Astrocyte (in vitro differentiated cells and primary cell): ENCODE measurements at places on chromosomes 13 and 19. TPM values are rescaled to one million over a fixed set of nuclear protein-coding genes. Genes with fewer than 3 reads are reported as not detected.

GATAD2A gene
- total RNA-seq, result 143 and 163 TPM in 2 replicates

KANK2 gene
- total RNA-seq, result 50.3 and 55.2 TPM in 2 replicates

SPACA4 gene
- not detected in 2 replicates for total RNA-seq

CEACAM19 gene
- total RNA-seq, result 5.8 and 8.0 TPM in 2 replicates

CASP14 gene
- total RNA-seq, result not detected in 2 replicates

CPAMD8 gene
- total RNA-seq, result 1.4 and 1.9 TPM in 2 replicates

HSPBP1 gene
- total RNA-seq, result 34.8 and 39.8 TPM in 2 replicates

HRC gene
- not detected in 2 replicates for total RNA-seq

LILRB2 gene
- total RNA-seq, result not detected in 2 replicates

DNA sequence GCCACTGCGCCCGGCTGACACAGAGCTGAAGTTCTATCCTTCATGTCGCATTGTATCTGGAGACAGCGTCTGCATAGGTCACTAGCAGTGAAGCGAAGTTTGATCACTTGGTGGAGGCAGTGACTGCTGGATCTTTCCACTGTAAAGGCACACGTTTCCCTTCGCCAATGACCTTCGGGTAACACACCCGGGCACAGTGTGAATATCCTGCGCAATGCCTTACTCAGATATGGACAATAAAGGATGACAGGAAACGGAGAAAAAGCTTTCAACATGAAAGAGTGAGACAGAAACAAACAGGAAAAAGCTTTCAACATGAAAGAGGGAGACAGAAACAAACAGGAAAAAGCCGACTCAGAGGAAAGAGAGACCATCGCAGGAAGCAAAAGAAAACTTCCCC lies 17.1 kb downstream of the ARL11 start:
- no peaks in the 10 kb centered on the region for H3K36me3 ChIP-seq
- no peak overlapping the region for H3K27ac ChIP-seq
- H3K4me1 ChIP-seq, result no peaks in the 10 kb centered on the region
- H3K27me3 ChIP-seq, result no peaks in the 10 kb centered on the region
- no peak for DNase-seq

DNA sequence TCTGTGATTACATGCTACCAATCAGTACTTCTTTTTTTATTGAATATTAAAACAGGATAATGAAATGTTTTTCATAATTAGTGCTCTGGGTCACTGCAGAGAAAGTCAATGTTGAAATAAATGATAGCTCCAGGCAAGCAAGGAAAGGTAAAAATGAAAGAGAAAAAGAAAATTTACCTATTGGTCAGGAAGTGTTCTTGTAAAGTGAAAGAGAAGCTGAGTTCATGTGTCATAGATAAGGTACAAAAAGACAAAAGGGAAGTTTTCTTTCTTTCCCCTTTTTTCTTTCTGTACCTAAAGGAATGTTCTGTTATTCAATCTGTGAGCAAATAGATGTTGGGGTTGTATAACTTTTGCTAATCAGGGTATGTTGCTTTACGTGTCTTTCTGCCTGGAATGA lies 197.0 kb downstream of the PCDH9 start:
- H3K27me3 ChIP-seq, result no peaks in the 10 kb centered on the region
- H3K4me3 ChIP-seq, result no peak overlapping the region
- no peak overlapping the region for H3K27ac ChIP-seq
- no peaks in the 10 kb centered on the region for H3K4me1 ChIP-seq
- no peaks in the 10 kb centered on the region for H3K36me3 ChIP-seq

DNA sequence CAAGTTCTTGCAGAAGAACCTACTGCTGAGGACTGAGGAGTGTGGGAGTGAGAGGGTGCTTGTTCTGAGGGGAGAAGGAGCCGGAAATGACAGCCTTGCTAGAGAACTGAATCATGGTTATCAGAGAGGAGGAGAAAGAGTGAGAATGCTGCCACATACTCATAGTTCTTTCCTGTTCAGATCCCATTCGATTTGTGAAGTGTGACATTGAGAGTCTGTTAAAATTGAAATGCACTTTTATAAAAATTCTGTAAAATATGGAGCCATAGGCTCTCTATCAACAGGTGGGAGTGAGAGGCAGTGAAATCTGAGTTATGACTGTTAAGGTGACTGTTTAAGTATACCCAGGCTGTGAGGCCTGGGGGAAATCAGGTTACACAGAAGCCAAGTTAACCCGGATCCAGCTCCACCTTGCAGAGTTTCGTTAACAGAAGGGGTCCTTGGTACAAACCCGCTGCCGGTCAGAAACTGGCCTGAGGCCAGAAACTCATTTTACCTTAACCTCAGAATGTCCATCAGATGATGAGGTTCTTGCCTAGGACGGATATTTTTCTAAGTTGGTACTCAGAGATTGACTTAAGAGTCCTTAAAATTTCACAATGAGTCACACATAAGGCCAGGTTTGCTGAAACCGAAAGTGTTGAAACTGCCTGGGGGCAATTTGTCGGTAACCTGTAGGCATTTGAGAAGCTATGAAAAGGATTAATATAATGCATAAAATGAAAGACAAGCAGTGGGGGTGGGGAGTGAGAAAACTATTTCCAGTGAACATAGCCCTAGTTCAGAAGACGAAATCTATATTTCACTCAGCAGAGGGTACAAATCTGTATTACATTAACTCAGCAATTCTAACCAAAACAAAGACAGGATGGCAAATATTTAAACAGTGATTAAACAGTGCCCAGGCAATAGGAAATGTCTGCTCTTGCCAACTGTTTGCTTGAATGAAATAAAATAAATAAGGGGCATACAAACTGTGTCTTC lies 350.5 kb downstream of the KCNRG start:
- no peaks in the 10 kb centered on the region for H3K27me3 ChIP-seq
- H3K4me3 ChIP-seq, result no peak overlapping the region
- H3K4me1 ChIP-seq, result no peaks in the 10 kb centered on the region
- no peak for DNase-seq

DNA sequence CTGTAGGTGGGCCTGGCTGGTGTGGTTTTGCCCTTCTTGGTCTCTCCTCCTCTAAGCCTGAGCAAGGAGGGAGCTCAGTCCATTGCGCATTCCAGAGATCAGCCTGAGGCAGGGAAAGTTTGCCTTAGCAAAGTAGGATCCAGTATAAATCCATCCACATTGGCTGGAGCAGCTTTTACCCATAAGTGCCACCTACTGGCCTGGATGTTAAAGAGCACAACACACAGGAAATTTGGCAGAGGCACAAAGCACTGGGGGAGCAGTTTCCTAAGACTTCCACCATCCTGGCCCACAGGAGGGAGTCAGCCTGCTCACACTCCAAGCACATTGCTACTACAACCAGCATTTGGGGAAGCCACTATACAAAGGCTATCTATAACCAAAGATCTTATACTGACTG lies 1124.2 kb downstream of the SLITRK1 start:
- no peaks in the 10 kb centered on the region for H3K27me3 ChIP-seq
- H3K27ac ChIP-seq, result no peak overlapping the region
- H3K4me1 ChIP-seq, result no peaks in the 10 kb centered on the region
- no peaks in the 10 kb centered on the region for H3K36me3 ChIP-seq

DNA sequence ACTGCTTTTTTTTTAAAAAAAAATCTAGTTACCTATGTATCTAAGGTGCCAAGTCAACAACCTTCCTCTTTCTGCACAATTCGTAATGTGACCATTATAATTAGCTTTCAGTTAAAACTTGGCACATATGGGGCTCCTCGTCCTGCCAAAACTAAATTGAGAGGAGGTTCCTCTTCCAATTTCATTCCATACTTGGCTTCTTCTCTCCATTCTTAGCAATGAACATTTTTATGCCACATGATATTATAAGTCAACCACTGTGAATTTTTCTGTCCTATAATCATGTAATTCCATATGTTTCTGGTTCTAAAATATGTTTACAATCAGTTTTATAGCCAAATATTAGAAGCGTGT lies 177.0 kb downstream of the DCLK1 start:
- no peak overlapping the region for H3K27ac ChIP-seq
- H3K27me3 ChIP-seq, result no peaks in the 10 kb centered on the region
- H3K36me3 ChIP-seq, result no peaks in the 10 kb centered on the region
- no peak overlapping the region for H3K4me3 ChIP-seq
- peaks cover 2% of the 10 kb centered on the region for H3K4me1 ChIP-seq

DNA sequence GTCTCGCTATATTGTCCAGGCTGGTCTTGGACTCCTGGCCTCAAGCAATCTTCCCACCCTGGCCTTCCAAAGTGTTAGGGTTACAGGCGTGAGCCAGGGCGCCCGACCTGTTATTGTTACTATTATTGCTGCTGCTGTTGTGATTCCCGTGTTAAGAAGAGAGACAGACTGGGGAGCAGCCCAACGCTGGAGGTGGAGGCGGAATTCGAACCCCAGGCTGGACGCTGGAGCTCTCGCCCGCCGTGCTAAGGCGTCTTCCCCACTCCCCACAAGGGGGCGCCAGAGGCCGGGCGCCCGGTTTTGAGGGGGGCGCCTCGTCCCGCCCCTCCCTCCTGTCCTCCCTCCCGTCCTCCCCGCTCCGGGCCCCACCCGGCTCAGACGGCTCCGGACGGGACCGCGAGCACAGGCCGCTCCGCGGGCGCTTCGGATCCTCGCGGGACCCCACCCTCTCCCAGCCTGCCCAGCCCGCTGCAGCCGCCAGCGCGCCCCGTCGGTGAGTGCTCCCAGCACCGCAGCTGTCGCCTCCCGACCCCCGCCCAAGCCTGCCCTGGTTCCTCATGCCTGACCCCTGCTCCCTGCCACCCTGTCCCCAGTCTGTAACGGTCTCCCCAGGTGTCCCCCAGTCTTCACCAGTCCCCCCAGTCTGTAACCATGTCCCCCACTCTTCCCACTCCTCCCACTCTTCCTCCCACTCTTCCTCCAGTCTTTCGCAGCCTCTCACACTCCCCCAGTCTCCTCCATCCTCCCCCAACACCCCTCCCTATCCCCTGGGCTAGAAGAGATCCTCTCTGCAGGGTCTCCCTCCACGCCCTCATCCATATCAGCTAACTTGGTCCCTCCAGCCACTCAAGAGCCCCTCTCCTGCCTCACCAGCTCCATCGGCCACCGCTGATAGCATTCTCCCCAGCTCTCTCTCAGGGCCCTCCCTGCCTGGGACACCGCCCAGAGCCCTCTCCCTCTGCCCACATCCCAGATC lies at the start of gene EHD2:
Gene EHD2 (plus strand): TSS at position 377 of the 976 bp plus-strand sequence. CDS start 3,191 bp downstream, outside the sequence.
- H3K27ac ChIP-seq, result peak within 1 kb of the TSS; percentile 81
- DNase-seq, result peak; percentile 45
- H3K4me1 ChIP-seq, result peaks cover 7% of the 10 kb centered on the region
- peak within 1 kb of the TSS; percentile 93 for H3K4me3 ChIP-seq
- peaks cover 3% of the 10 kb centered on the region for H3K36me3 ChIP-seq

GRCh38 chr19:14265290-14266036 lies 59.5 kb upstream of the ADGRL1 start:
- peaks cover 24% of the 10 kb centered on the region for H3K27me3 ChIP-seq
- H3K27ac ChIP-seq, result no peak overlapping the region
- no peaks in the 10 kb centered on the region for H3K4me1 ChIP-seq
- H3K36me3 ChIP-seq, result no peaks in the 10 kb centered on the region
- no peak overlapping the region for H3K4me3 ChIP-seq

DNA sequence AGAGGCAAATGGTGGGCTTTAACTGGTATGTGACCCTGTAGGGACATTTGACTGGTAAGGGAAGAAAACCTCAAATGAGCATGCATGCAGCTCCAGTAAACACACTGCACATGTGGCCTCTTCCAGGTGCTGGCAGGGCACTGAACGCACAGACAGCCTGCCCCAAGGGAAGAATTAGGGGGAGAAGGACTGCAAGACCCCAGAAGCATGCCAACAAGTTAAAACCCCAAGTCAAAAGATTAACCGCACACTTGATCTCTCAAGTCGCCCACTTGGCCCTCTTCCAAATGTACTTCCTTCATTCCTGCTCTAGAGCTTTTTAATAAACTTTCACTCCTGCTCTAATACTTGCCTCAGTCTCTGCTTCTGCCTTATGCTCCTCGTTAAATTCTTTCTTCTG lies 46.9 kb upstream of the SLITRK1 start:
- H3K27me3 ChIP-seq, result no peaks in the 10 kb centered on the region
- no peak overlapping the region for H3K27ac ChIP-seq
- H3K4me3 ChIP-seq, result no peak overlapping the region
- DNase-seq, result no peak
- H3K4me1 ChIP-seq, result no peaks in the 10 kb centered on the region

DNA sequence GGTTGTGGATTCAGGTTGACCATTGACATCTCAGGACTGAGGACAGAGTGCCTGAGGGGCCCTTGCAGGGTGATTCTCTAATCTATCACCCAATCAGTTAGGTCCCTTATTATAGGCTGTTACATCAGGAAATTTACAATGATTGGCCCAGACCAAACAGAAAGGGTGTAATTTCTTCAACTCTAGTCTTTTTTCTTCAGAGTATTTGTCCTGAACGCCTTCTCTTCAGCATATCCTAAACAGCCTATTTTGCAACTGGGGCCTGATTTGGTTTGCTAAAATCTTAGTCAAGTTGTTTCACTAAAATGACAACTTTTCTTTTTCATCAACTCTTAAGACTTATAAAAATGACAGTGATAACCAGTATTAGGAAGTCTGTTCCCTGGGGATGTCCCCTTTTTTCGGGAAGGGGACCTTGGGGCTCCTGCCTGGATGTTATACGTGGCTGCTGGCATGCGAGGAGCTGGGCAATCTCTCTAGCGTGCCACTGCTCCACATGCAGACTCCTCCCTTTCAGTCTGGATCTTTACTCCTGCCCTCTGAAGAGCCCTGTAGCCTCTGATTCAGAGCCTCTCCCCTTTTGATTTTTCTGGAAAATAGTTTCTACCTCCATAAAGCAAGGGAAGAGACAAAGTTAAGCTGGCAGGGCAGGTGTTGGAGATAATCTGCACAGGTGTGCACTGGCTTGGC lies 19.6 kb upstream of the GTF2F2 start:
- H3K27ac ChIP-seq, result no peak overlapping the region
- H3K4me1 ChIP-seq, result no peaks in the 10 kb centered on the region
- no peak overlapping the region for H3K4me3 ChIP-seq
- DNase-seq, result no peak

- DNase-seq, result no peak
- H3K4me1 ChIP-seq, result no peaks in the 10 kb centered on the region
- H3K36me3 ChIP-seq, result no peaks in the 10 kb centered on the region
- H3K27me3 ChIP-seq, result no peaks in the 10 kb centered on the region
These were observed 83.4 kb downstream of the MRPL57 start for GRCh38 chr13:21259571-21260455.

DNA sequence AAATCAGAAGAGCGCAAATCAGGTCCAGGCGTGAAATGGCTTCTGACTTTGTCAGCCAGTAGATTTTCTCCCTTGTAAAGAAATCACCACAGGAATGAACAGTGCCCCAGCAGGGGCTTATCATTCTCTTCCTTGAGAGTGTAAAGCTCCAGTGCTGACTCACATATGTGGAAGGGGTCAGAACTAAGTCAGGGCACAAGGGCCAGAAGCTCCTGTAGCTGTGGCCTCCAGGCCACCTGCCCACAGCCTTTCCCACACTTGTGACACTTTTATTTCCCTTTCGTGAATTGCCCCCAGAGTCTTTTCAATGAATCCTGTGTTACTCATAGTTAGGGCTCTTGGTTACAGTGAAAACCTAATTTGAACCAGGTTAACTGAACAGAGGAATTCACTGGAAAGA lies 99.6 kb downstream of the SUCLA2 start:
- no peak overlapping the region for H3K4me3 ChIP-seq
- H3K27me3 ChIP-seq, result no peaks in the 10 kb centered on the region
- H3K36me3 ChIP-seq, result no peaks in the 10 kb centered on the region

- no peaks in the 10 kb centered on the region for H3K27me3 ChIP-seq
- no peak for DNase-seq
- H3K4me3 ChIP-seq, result no peak overlapping the region
- H3K4me1 ChIP-seq, result peaks cover 4% of the 10 kb centered on the region
These were observed 37.6 kb downstream of the ARHGEF18 start for GRCh38 chr19:7386308-7386707.

GRCh38 chr13:20258208-20258962 lies 26.3 kb upstream of the GJB6 start:
- peaks cover 8% of the 10 kb centered on the region for H3K27me3 ChIP-seq
- H3K4me1 ChIP-seq, result no peaks in the 10 kb centered on the region
- no peak overlapping the region for H3K4me3 ChIP-seq
- H3K27ac ChIP-seq, result no peak overlapping the region
- DNase-seq, result no peak
